ENCODE measurements at places on chromosomes 12 and 14.

GRCh38 chr14:70067810-70068209, 120.9 kb downstream of the SLC8A3 start:
- DNase-seq, result no peak

DNA sequence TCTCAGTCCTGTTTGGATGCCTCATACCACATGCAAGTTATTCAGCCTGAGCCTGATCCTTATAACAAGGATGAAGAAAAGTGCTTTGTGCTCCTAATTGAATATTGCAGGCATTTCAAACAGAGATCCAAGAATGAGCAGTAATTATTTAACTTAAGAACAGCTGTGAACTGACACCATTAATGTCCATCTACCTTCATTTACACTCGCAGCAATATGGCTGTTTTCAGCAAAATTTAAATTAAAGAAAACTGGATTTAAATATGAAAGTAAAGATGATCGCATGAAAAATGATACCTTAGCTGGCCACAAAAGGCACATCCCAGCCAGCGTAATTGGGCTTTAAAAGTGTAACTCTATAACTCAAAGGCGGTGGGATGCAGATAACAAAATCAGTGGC, 466.3 kb downstream of the GALC start:
- DNase-seq, result no peak

GRCh38 chr12:5905757-5906156, 39.3 kb downstream of the ANO2 start:
- DNase-seq, result no peak

- no peak for DNase-seq
Measured at GRCh38 chr14:105394714-105395537, 3.4 kb upstream of the TEX22 start.

DNA sequence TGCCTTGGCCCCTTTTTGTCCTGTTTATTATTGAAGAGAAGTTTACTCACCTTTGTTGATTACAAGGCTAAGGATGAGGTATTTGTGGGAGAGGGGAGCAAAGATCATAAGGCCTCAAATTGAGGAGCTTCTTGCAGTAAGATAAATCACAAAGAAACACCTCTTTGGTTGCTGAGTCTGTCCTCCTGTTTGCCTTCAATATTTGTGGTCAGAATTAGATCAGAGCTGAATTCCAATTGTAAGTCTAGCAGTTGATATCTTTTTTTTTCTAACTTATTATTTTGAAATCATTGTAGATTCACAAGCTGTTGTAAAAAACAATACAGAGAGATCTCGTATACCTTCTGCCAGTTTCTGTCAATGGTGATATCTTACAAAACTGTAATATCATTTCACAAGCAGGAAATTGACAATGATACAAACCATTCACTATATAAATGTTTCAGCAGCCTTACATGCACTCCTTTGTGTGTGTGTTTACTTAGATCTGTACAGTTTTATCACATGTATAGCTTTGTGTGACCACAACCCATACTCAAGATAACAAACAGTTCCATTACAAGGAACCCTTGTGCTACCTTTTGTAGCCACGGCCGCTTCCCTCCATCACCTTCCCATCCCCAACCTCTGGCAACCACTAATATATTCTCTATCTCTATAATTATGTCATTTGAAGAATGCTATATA, 97.4 kb downstream of the KICS2 start:
- DNase-seq, result no peak

Measured in stimulated activated CD8-positive, alpha-beta memory T cell treated with anti-CD3 and anti-CD28 coated beads, Interleukin-7, amount 100 ng/mL, for 24 hours (primary cell).